ENCODE measurements at places on chromosomes 12 and 14.

DNA sequence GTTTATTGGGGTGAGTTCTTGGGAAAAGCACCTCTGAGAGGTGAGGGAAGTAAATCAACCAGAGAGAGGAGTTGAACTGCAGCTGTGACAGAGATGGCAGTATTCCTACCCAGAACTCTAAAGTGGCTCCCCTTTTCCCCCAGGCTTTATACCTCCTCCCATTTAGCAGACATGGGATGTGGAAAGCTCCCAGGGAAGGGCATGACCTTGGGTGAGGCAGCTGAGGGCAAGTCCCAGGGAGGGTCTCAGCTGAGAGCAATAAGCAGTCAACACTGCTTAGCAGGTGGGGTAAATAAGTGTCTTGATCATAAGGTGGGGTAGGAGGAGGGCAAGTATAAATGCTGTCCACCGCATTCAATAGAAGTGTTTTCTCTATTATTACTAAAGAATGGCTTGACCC is 143.0 kb downstream of the AKAP6 start:
- H3K4me1 ChIP-seq = peaks cover 75% of the 10 kb centered on the region
- peak overlapping the region; percentile 95 for H3K27ac ChIP-seq
- no peaks in the 10 kb centered on the region for H3K27me3 ChIP-seq

- H3K36me3 ChIP-seq = no peaks in the 10 kb centered on the region
- H3K27ac ChIP-seq = no peak overlapping the region
- H3K4me3 ChIP-seq = no peak overlapping the region
- DNase-seq = peak; percentile 69
- no peaks in the 10 kb centered on the region for H3K27me3 ChIP-seq
- H3K4me1 ChIP-seq = no peaks in the 10 kb centered on the region
Observed at GRCh38 chr12:12704593-12705230, 8.7 kb upstream of the GPR19 start.

DNA sequence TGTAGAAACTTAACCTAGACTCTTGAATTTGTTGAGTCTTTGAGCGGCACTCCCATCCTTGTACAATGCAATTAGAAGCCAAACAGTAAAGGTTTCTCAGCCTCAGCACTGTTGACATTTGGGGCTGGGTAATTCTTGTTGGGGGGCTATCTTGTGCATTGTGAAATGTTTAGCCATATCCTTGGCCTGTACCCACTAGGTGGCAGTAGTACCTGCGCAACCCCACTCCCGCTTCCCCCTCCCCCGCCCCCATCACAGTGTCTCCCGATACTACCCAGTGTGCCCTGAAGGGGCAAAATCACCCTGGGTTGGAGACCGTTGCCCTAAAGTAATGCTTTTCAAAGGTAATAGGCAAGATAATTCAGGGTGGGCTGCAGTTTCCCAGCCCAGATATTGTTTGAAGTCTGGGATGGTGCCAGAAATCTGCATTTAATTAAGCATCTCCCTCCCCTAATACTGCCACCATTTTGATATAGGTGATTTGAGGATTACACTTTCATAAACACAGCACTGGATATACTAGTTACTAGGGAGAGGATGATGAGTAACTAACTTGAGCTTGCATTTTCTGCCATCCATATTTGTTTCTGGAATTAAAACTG is 1.8 kb downstream of the COX6A1 start:
- no peak overlapping the region for H3K27ac ChIP-seq
- H3K4me1 ChIP-seq = peaks cover 21% of the 10 kb centered on the region
- peak overlapping the region; percentile 31 for H3K4me3 ChIP-seq

GRCh38 chr14:74604911-74605310 is 7.1 kb downstream of the LTBP2 start:
- H3K4me3 ChIP-seq = no peak overlapping the region
- no peaks in the 10 kb centered on the region for H3K27me3 ChIP-seq
- peaks cover 21% of the 10 kb centered on the region for H3K4me1 ChIP-seq
- H3K36me3 ChIP-seq = peaks cover 42% of the 10 kb centered on the region
- H3K27ac ChIP-seq = no peak overlapping the region

DNA sequence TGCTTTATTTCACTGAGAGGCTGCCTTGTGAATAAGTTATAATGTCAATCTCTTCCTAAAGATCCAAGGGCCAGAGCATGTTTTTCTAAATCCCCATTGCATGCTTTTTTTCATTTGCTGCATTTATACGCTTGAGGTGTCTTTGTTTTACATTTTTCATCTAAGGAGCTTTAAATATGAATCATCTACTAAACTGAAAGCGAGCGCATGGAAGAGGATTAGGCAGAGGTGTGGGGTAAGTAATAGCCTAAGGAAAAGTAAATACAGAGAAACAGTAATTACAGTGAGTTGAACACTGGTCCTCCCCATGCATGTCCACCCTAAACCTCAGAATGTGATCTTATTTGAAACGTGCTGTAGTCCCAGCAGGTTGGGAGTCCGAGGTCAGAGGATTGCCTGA is 76.4 kb upstream of the METAP2 start:
- H3K27me3 ChIP-seq = no peaks in the 10 kb centered on the region
- DNase-seq = no peak
- H3K36me3 ChIP-seq = no peaks in the 10 kb centered on the region

GRCh38 chr12:116916122-116916521 is 5.4 kb downstream of the FBXW8 start:
- H3K4me1 ChIP-seq = peaks cover 35% of the 10 kb centered on the region
- peak overlapping the region; percentile 72 for H3K27ac ChIP-seq
- H3K4me3 ChIP-seq = peak overlapping the region; percentile 5
- H3K27me3 ChIP-seq = no peaks in the 10 kb centered on the region

DNA sequence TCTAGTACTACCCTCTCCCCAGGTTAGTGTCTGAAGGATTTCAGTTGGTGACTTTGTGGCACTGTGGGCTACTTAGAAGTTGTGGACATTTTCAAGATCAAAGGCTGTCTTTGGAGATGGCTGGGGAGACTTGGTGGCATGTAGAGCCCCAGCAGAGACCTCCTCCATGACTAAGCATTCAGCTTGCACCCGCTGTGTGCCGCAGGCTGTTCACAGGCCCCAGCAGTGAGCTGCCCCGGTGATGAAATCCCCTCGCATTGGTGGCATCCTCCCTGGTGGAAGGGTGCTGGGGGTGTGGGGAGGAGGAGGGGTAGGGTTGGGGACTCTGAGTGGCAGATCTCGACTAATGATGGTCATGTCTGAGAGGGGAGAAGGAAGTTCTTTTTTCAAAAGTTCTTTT is 173.9 kb downstream of the TSPAN9 start:
- no peak overlapping the region for H3K27ac ChIP-seq
- H3K27me3 ChIP-seq = no peaks in the 10 kb centered on the region
- no peak for DNase-seq
- no peak overlapping the region for H3K4me3 ChIP-seq
- H3K4me1 ChIP-seq = no peaks in the 10 kb centered on the region

DNA sequence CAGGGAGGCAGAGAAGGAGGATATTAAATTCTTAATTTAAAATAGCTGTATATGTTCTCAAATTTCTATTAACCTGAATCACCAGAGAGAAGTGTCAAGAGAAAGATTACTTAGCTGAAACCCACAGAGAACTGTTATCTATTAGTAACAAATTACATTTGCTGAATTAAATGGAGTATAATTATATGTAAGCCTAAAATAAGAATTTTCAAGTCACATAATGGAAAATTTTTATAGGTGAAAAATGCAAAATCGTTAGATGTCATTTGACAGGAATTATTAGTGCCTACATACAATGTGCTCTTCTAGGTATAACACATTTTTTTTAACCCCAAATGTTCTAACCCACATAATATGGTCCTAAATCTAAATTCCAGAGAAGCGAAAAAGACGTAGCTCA is 4.1 kb upstream of the ATP2B1 start:
- H3K27ac ChIP-seq = no peak overlapping the region
- H3K4me3 ChIP-seq = no peak overlapping the region
- no peaks in the 10 kb centered on the region for H3K36me3 ChIP-seq

DNA sequence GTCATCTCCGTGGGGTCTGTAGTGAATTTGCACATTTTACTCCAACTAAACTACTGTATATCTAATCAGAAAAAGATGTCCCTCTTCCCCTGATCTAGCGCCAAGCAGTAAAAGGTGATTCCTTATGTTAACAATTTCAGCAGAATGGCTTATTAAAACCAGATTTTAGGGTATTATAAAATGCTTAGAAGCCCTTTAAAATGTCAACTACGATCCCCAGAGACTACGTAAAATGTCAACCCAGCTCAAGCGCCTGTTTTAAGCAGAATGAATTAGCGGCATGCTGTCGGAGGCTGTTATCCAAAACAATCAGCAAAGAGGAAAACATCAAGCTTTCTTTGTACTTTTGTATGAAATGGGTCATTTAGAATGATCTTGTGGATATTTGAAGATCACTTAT is 408.9 kb downstream of the SOX5 start:
- no peaks in the 10 kb centered on the region for H3K4me1 ChIP-seq
- DNase-seq = no peak
- no peaks in the 10 kb centered on the region for H3K36me3 ChIP-seq
- no peak overlapping the region for H3K27ac ChIP-seq
- H3K4me3 ChIP-seq = no peak overlapping the region

DNA sequence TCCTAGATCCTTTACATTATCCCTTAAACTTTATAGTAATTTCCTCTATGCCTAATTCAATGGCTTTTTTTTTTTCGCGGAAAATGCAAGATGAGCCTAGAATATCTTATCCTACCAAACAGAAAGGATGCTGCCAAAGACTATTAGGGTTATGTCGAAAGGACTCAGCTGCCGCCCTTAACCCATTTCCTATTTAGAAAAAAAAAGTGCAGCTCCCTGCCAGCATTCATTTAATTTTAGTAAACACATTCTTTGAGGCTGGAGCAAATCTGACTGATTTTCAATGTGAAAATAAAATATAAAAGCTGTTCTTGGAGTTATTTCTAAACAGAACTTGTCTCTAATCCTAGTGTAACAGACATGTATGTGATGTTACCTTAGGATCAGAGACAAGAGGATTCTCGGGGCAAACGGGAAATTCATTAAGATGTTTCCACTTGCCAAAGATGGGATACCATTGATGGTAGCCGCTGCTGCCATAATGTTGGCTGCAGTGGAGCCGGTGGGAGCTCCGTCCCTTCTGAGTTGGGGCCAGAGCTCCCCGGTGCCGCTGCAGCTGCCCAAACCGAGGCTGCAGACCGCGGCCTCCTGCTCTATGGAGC is 8.2 kb upstream of the A2M start:
- no peaks in the 10 kb centered on the region for H3K27me3 ChIP-seq
- H3K4me3 ChIP-seq = no peak overlapping the region

- no peak overlapping the region for H3K4me3 ChIP-seq
- H3K36me3 ChIP-seq = no peaks in the 10 kb centered on the region
- no peaks in the 10 kb centered on the region for H3K27me3 ChIP-seq
- peaks cover 25% of the 10 kb centered on the region for H3K4me1 ChIP-seq
Observed at GRCh38 chr14:65461730-65462129, 49.2 kb downstream of the FUT8 start.

DNA sequence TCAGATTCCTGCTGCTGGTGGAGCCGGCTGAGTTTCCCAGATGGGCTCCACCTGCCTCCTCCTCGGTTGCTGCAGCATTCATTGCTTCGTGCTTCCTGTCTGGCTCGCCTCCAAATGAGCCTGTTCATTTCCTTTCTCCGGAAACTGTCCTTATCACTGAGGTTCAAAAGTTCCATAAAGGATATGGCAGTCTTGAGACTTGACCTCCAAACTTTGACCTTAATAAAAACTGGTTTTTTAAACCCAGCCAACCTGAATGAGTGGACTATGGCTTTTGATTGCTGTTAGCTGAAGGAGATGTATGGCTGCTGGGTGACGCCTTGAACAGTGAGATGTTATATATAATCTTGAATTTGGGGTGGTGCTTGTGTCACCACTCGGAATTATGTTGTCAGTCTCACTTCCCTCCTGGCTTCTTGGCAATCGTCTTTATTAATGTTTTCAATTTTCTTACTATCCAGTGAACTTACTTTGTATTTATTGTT is 62.7 kb downstream of the RASSF3 start:
- H3K27ac ChIP-seq = peak overlapping the region; percentile 19
- H3K27me3 ChIP-seq = no peaks in the 10 kb centered on the region
- no peaks in the 10 kb centered on the region for H3K36me3 ChIP-seq
- no peak overlapping the region for H3K4me3 ChIP-seq
- DNase-seq = no peak
- H3K4me1 ChIP-seq = peaks cover 31% of the 10 kb centered on the region

DNA sequence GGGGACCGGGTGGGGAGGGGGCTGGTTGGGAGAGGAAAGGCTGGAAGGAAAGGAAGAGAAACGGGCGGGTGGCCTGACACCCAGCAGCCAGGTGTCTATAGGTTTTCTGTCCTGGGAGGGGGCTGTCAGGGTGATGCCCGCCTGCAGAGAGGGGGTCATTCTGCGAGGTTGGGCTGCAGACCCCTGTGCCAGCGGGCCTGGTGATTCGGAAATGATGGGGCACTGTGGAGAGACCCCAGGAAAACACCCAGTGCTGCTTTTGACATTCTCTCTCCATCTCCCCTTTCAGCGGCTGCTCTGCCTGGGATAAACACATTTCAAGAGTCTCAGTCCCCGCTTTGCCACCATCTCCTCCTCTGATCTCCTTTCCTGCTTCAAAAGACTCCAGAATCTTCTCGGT is 168.5 kb upstream of the RTL1 start:
- H3K36me3 ChIP-seq = no peaks in the 10 kb centered on the region
- DNase-seq = no peak
- H3K27ac ChIP-seq = no peak overlapping the region
- no peak overlapping the region for H3K4me3 ChIP-seq
- peaks cover 10% of the 10 kb centered on the region for H3K4me1 ChIP-seq

DNA sequence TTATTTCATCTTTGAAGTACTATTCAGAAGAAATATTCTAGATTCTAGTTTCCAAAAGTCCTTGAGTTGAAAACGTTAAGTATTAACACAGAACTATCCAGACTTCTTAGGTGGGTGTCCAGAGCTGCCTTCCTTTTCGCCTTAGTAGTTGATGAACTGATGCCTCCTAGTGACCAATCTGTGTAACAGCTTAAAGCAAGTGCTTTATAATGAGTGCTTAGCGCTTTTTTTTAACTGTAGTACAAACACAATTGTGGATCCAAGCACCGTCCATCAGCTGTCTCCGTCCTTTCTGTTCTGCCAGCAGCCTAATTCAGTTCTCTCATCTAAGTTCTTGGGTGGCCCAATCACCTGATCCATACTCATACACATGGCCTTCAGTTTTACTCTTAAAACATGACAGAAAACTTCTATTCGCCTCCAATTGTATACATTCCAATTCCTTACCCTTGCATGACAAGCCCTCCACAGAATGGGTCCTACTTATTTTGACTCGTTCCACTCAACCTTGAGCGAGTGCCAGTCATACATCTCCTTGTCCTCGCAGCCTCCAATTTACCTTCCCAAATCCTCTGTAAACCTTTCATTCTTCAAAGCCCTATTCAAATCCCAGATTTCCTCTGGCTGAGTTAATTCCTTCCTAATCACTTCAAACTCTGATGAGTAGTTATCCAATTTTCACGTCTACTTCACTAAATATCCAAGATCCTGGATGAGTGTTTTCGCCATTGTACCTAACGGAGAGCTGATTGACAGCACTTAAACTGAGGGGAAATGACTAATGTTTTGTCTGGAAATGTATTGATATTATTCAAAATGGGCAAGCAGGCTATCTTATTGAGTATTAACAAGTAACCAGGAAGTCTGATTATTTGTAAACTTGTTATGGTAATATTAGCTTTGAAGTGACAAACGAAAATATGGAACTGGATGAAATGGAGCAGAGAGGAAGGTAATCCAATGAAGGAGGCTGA is 5.8 kb upstream of the PHLDA1 start:
- H3K27ac ChIP-seq = no peak overlapping the region
- H3K27me3 ChIP-seq = no peaks in the 10 kb centered on the region
- peaks cover 15% of the 10 kb centered on the region for H3K4me1 ChIP-seq
